ENCODE measurements at places on chromosomes 4 and X.
A peak's percentile ranks its signal among the peaks of the same experiment; 100 is the strongest.

DNA sequence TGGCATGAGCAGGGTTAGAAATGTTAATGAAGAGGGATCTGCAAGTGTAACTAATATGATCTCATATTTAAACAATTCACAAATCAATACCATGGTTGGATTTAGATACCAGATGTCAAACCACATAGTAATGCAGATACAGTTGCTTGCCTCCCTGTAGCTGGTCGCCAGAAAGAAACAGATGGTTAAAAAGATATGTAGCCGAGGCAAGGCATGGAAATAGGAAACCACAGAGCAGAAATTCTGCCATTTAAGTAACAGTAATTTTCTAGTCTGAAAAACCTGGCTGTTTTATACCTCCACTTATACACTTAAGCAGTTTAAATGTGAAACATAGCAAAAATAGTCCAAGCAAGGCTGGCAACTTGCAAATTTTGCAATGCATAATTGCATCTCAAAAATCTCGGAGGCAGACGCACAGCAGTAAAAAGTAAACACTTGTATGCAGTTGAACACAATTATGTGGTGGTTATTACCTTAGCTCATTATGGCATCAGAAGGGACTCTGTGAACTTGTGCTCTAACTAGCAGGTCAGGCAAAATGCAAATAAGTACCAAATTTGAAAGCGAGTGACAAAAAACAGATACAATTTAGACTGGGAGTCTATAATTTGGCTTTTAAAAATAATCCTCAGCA lies 126.8 kb downstream of the NAA11 start:
- no peak for DNase-seq

DNA sequence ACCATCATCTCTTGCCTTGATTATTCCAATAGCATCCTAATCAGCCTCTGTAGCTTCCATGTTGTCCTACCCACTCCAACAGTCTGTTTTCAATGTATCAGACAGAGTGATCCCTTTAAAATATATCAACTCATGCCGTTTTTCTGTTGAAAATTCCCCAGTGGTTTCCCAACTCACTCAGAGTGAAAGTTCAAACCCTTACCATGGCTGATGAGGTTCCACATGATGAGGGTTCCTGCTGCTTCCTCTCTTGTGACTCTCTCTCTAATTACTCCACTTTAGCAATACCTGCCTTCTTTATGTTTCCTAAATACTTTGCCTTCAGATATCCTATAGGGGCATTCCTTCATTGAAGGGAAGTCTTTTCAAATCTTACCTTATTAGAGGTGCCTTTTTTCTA lies 334.7 kb downstream of the PPP1R2C start:
- no peak for DNase-seq

GRCh38 chr4:92172203-92172602 lies 131.6 kb upstream of the GRID2 start:
- peak; percentile 4 for DNase-seq

- peak; percentile 41 for DNase-seq
Measured at GRCh38 chr4:169268951-169269760, 1.6 kb downstream of the SH3RF1 start.

- peak; percentile 30 for DNase-seq
Measured at GRCh38 chr4:122003335-122003734, 51.5 kb upstream of the TRPC3 start.

DNA sequence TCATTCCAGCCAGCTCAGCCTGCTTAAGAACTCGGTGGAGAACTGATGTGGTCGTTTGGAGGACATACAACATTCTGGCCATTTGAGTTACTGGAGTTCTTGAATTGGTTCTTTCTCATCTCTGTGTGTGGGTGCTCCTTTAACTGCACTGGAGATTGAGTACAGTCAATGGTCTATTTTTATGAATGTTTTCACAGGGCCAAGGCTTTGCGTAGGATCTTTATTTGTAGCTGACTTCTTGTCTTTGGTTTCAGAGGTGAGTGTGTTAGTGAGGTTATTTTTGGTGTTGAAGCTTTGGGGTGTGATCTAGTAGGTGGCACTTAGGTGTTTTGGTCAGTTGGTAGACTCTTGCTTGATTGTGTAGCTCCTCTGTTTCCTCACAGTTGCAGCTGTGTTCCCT lies 288.4 kb downstream of the LHFPL1 start:
- no peak for DNase-seq

- DNase-seq: no peak
Measured at GRCh38 chr4:168129046-168129772, 36.9 kb downstream of the ANXA10 start.

GRCh38 chrX:32530802-32531403 lies 680.4 kb downstream of the DMD start:
- peak; percentile 55 for DNase-seq

DNA sequence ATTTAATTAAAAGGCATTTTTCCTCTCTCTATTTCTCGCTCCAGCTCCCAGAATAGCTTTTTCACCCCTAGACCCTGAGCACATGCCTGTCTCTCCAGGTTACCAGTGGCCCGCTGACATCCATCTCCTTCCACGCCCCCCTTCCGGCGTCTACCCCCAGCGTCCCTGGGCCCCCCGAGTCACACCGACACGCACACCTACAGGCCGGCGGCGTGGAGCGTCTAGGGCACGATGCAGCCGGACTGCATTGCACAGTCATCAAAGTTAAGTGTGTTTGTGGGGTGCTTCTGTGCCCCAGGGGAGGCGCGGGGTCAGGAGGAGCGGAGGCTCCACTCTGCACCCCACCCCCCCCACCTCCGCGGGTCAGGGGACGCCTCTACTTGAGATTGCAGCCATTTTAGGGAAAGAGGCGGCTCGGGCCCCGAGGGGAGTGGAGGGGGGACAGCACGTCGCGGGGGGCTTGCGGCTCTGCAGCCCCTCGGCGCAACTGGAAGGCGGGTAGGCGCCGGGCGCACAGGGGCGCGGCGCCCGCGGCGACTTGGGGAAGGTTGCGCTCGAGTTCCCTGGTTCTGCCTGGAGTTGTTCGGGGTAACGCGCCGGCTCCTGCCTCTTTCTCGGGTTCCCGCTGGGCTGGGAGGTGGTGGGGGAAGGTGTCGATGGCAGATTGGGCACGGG lies 112.7 kb downstream of the DHX15 start:
- peak; percentile 4 for DNase-seq

GRCh38 chrX:107565931-107566603 lies 62.2 kb upstream of the PRPS1 start:
- peak; percentile 66 for DNase-seq

DNA sequence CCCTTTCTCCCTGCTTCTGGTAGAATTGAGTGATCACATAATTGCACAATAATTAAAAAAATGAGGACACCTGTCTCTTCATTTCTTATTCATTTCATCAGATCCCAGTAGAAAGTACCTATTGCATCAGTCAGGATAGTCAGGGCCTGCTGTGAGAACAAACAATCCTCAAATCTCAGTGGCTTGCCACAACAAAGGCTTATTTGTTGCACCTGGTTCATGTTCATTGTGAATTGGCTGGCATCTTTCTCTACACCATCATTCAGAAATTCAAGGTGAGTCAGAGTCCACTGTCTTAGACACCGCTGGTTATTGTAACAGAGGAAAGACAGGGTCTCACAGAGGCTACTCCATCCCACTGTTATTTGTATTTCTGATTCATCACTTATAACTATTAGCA lies 409.8 kb downstream of the STIM2 start:
- DNase-seq: peak; percentile 13

DNA sequence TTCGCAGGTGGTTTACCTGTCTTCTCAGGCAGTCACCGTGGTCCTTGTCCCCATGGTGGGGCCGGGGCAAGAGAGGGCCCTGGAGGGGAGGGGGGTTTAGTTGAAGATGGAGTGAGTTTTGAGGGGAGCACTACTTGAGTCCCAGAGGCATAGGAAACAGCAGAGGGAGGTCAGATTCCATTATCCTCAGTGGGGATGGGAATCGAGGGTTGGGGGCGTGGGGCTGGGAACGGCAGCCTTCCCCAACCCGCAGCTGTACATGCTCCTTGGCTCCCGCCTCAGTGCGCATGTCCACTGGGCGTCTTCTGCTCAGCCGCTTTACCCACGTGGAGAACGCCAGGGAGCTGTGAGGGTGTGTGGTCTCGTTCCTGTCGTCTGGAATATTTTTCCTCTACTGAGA lies at the start of gene GAGE10:
Gene GAGE10, plus strand, starts transcription at position 301 of the 400 bp plus-strand sequence. CDS start 1,214 bp downstream, outside the sequence.
- DNase-seq: no peak

DNA sequence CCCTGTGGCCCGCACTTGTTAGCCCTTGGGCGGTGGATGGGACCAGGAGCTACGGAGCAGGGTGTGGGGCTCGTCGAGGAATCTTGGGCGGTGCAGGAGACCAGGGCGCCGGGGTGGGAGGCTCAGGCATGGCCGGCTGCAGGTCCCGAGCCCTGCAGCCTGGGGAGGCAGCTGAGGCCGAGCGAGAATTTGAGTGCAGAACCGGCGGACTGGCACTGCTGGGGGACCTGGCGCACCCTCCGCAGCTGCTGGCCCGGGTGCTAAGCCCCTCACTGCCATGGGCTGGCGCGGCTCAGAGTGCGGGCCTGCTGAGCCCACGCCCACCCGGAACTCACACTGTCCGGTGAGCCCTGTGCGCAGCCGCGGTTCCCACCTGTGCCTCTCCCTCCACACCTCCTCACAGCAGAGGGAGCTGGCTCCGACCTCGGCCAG lies 73.6 kb upstream of the TLL1 start:
- DNase-seq: no peak

DNA sequence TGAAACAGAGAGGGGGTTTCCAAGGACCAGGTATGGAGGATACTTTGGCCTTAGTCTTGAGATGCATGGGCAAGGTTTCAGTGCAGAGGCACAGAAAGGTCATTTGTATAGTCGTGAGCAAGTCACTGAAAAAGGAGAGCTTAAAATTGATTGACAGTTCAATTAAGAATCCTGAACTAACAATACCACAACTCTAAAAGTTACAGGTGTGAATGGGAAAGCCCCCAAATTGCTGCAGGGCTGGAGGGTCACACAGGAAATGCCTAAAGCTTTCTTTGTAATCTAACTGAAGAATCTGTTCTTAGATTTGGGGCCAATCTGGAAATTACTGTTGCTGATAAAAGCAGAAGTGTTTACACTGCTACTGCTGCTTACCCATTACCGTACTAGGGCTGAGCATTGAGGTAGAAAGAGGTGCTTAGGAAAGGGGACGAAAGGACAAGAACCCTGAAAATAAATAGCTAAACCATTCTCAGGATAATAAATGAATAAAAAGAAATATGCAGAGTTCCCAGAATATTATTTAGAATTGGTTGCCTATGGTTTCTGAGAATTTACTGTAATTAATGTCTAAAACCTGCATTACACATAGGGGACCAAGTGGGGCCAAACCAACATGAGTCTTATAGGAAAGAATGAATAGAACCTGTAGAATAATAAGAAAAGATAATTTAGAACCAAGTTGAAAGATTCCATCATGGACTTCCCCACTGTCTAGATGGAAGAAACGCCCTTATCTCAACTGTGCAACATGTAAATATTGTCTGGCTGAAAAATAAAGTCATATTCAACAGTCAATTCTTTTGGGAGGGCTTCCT lies 91.9 kb upstream of the PPP1R2C start:
- DNase-seq: no peak

GRCh38 chrX:54695231-54695630 lies 102.8 kb downstream of the ITIH6 start:
- DNase-seq: peak; percentile 54

- DNase-seq: no peak
Measured at GRCh38 chr4:174138616-174139015, 144.9 kb downstream of the FBXO8 start.

DNA sequence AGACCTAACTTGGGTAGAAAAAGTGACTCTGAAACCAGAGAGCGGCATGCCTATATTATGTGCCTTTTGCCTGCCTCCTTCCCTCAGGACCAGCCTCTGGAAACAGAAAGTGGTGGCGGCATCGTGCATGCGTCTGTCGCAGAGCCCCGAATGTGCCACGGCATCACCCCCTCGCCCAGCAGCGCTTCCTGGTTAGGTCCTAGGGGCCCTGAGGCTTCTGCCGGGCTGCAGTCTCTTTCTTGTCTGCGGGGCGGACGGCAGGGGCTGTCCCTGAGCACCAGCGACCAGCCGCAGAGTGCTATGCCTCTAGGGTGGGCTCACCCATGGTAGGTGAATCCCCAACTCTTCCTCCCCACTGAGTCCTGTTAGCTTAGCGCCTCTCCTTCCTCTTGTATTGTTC lies 68.7 kb downstream of the VSIG4 start:
- DNase-seq: no peak

DNA sequence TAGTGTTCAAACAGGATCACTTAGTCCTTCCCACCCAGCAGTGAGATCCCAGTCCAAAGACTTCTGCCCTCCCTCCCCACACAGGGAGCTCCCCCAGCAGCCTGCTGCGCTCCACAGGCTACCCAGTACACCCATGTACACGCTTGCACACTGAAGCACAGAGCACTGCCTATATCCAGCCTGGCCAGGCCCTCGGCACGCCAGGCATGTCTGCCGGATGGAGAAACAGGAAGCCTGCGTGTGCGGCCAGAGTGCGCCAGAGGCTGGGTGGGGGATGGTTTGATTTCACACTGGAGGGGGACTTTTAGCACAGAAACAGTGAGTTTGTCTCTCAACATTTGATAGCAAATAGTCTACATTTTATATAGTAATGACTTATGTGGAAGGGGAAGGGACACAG lies 833.5 kb upstream of the IGFBP7 start:
- peak; percentile 1 for DNase-seq

DNA sequence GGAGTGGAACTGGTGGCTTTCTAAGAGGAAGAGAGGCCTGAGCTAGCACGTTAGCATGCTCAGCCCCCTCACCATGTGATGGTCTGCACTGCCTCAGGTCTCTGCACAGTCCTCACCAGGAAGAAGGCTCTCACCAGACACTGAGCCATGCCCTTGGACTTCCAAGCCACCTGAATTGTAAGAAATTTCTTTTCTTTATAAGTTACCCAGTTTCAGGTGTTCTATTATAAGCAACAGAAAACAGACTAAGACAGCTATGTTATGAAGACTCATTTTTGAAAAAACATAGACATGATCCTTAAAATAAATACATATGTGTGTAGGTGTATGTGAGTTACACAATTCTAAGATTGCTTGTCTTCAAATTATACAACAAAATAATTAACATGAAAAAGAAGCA lies 74.7 kb downstream of the CEP44 start:
- no peak for DNase-seq

DNA sequence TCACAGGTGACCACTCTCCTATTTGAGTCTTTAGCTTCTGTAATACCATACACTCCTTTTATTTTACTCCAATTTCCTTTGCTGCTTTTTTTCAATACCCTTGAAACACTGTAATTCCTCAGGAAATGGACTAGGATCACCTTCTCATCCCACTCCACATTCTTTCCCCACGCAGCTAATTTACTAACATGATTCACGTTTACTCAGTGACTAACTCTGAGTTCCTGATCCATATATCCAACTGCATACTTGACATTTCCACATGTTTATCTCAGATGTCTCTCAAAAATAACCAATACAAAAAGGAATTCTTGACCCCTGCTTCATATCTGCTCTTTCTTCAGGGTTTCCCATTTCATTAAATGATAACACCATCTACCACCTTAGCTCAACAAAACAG lies 19.9 kb downstream of the RPS6KA6 start:
- peak; percentile 54 for DNase-seq

- peak; percentile 75 for DNase-seq
Measured at GRCh38 chr4:26871611-26872010, 11.0 kb downstream of the STIM2 start.

DNA sequence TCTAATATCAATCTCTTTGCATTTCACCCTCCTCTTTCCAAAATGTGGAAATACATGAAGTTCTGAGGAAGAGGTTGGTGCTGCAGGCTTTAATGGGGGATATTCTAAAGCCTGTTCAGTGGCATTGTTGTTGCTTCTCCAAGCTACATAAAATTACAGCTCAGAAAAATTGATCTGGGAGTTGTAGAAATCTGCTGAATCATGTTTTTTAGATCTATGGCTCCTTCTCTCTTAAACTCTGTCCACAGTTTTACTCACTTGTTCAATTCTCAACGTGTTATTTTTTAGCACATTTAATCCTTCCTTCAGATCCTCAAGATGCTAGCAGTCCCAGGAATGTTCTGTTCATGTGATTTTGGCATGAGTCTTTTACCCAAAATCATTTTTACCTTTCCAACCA lies 949.5 kb upstream of the ADGRL3 start:
- DNase-seq: no peak
